Aorta (tissue), 5 donors: ENCODE measurements at places on chromosomes 6 and 20. TPM values are rescaled to one million over a fixed set of nuclear protein-coding genes. Genes with fewer than 3 reads are reported as not detected.

GRCh38 chr6:105588123-105588710 lies 185.3 kb upstream of the PREP start:
- H3K27me3 ChIP-seq: no peaks in the 10 kb centered on the region
- no peak overlapping the region for H3K4me3 ChIP-seq
- no peaks in the 10 kb centered on the region for H3K36me3 ChIP-seq
- DNase-seq: no peak
- no peaks in the 10 kb centered on the region for H3K4me1 ChIP-seq

DNA sequence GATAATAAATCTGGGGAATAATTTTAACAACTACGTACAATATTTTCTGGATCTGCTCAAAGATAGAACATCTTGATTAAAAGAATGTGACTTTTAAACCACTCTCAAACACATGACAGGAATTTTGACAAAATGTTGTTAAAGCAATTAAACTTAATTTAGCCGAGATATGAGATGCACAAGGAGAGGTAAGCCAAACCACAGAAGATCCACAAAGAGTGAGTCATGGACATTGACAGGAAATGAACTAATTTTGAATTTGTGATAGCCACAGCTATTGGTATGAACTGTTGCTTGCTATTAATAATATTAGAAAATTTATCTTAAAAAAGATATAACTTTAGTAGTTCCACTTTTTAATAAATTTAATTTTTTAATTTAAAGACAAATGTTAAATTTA lies 27.8 kb upstream of the VGLL2 start:
- no peak overlapping the region for H3K27ac ChIP-seq
- H3K4me1 ChIP-seq: no peaks in the 10 kb centered on the region
- no peak overlapping the region for H3K4me3 ChIP-seq
- no peaks in the 10 kb centered on the region for H3K36me3 ChIP-seq
- DNase-seq: no peak
- no peaks in the 10 kb centered on the region for H3K27me3 ChIP-seq

DNA sequence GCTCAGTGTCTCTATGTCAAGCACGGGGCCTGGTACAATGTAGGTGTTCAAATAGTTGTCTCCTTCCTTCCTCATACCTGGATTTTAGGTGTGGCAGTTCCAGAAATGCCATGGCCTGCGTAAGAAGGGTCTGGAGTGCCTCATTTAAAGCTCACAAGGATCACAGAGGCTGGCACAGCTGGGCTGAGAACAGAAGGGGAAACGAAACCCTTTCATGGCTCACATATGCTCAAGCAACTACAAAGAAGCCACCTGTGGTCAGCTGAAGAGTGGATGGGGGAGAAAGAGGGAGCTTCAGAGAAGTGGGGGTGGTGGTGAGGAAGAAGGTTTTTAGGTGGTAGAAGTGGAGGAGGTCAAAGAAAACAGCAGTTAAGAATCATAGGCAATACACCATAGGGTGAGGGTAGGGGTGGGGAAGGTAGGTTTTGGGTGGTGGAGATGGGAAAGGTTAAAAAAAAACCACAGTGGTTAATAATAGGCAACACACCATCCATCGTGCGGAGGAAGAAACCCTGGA lies 17.0 kb upstream of the TOP1 start:
- H3K4me1 ChIP-seq: no peaks in the 10 kb centered on the region
- no peak overlapping the region for H3K4me3 ChIP-seq
- no peaks in the 10 kb centered on the region for H3K36me3 ChIP-seq
- DNase-seq: no peak
- no peaks in the 10 kb centered on the region for H3K27me3 ChIP-seq

DNA sequence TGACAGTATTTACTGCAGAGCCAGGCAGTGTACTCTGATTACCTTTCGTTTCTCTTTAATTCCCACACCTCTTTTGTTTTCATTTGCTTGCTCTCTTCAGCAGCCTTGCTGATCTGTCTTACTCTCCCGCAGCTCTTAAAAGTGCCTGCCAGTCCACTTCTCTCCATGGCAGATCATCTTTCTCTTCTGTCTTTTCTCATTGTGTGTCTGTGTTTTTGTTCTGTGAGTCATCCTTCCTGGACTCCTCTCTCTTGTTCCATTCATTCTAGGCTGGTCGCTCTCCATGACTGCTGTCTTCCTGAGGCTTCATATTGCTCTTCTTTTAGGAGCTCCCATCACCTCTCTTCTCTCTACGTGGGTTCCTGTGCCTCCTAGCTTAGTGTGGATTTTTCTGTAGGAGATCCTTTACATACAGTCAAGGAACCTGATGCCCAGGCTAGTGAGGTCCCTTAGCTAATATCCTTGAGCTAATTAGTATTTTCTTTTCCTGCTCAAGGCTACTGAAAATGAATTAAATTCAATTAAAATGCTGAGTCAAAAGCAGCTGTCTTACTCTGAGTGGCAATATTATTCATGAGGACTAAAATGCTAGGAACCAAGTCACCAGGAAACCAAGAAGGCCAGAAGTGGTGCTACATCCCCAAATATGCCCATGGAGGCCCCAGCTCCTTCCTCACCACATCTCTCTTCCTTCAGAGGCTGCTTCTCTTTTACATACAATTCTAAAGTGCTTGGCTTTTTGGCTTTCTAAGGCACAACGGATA lies 86.1 kb downstream of the SLX4IP start:
- H3K4me1 ChIP-seq: no peaks in the 10 kb centered on the region
- H3K4me3 ChIP-seq: no peak overlapping the region
- no peak for DNase-seq
- H3K27ac ChIP-seq: no peak overlapping the region

- no peak overlapping the region for H3K4me3 ChIP-seq
- H3K36me3 ChIP-seq: no peaks in the 10 kb centered on the region
- no peak for DNase-seq
- no peak overlapping the region for H3K27ac ChIP-seq
Observed at GRCh38 chr20:22716821-22717351, 132.5 kb upstream of the FOXA2 start.

The SPATS1 gene
- total RNA-seq: not detected

The KCNQ5 gene
- 4.4 TPM for total RNA-seq

The CYP39A1 gene
- total RNA-seq: 2.0 TPM

The EPPIN gene
- total RNA-seq: not detected
